ENCODE measurements at places on chromosomes 7 and 10.

GRCh38 chr7:131265227-131265626 lies 62.4 kb upstream of the MKLN1 start:
- no peak for DNase-seq

DNA sequence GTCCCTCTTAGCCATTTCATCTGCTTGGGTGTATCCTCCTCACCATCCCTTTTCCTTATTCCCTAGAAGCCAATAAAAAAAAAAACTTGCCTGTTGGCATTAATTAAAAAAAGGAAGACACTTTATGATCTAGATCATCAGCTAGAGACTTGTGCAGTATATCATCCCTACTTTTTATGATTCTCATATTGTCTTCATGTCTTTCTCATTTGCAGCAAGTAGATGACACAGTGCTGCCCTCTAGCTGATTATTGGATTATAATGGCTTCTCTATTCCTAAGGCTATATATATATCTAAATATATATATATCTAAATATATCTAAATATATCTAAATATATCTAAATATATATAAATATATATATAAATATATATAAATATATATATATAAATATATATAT lies 272.4 kb upstream of the LRGUK start:
- no peak for DNase-seq

GRCh38 chr10:42755028-42755451 lies 27.6 kb upstream of the BMS1 start:
- DNase-seq: no peak

GRCh38 chr10:120963594-120964220 lies 112.5 kb downstream of the WDR11 start:
- no peak for DNase-seq

GRCh38 chr7:98821348-98821747 lies 48.5 kb downstream of the TMEM130 start:
- DNase-seq: no peak

DNA sequence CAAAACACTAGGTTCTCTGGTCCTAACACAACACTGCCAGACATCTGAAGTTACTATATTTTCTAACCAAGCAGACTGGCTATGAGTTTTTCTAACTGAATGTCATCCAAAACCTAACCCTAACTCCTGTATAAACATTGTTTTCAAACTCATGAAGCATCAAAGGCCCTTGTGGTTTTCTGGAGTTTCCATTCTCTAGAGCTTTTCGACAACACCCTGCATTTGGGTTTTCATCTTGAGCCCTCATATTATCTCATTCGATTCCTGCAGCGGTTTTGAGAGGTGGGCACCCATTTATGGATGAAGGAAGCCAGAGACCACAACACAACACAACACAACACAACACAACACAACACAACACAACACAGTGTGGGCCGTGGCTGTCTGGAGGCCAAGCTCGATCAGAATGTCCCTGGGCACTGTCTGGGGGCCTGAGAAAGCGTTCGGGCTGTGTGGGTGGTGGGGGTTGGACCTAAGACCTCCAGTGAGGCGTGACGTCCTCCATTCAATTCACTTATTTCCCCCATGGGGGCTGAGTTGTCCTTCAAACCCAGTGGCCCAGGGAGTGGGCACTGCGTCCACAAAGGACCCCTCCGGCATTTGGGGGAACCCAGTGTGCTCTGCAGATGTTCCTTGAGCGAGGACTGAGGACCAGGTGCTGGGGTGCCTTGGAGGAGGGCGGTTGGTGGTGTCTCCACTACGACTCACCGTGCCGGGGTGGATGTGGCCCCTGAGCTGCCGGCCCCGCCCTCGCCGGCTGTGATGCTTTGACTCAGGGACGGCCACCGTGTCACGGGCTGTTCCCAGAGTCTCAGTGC lies 490.4 kb downstream of the DNAJB6 start:
- peak; percentile 33 for DNase-seq

DNA sequence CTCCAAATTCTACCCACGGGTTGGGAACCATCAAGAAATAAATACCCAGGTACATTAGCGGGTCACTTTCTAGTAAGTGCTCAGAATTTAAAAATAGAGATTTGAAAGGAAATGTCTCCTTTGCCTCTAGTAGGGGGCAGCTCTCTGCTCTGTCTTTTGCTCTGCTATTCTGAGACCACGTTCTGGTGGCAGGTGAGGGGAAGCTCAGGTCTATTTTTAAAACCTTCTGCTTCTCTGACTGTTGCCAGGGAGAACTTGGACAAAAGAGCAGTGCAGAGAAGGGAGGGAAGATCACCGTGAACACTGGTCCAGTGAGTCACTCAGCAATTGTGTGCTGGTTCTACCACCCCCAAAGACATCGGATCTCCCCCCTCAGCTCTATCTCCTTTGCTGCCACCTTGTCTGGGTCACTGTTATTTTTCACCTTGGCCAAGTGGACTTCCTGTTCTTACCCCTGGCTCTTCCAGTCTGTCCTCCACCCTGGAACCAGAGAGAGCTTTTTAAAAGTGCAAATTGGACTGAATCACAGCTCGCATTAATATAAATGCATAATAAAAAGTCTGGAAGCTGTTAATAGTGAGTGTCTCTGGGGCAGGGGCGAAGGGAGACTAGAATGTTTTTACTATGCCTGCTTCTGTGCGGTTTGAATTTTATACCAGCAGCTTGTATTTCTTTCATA lies 72.4 kb upstream of the LOXL4 start:
- no peak for DNase-seq

- no peak for DNase-seq
These were observed 108.1 kb downstream of the GPR26 start for GRCh38 chr10:123774132-123774742.

GRCh38 chr10:32121648-32122047 lies 65.4 kb upstream of the KIF5B start:
- DNase-seq: no peak

GRCh38 chr7:137574812-137575211 lies 231.3 kb upstream of the PTN start:
- no peak for DNase-seq

DNA sequence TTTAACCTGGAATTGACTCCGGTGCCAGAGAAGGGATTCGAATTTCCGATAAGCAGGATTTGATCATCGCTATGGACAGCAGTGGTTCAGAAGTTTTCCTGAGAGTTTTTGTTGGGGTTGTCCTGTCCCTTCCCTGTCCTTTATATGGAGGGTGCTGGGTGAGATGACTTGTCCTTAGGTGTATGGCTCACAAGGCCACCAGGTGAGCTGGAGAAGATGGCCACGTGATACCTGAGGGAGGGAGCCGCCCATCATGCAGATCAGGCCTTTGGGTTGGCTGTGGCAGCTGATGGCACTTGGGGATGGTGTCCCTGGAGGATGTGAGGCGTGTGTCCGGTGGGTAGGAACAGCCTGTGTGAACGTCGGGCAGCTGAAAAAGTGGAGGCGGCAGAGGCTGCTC lies 187.7 kb downstream of the PTPN20 start:
- DNase-seq: no peak

Measured in stimulated activated CD4-positive, alpha-beta T cell treated with anti-CD3 and anti-CD28 coated beads, Interleukin-2, amount 100 ng/mL, for 24 hours (primary cell).